GF-D8 (cell line): ENCODE measurements at places on chromosomes 11 and 22.

- DNase-seq: no peak
Measured at GRCh38 chr11:28992996-28993395, 884.8 kb downstream of the METTL15 start.

DNA sequence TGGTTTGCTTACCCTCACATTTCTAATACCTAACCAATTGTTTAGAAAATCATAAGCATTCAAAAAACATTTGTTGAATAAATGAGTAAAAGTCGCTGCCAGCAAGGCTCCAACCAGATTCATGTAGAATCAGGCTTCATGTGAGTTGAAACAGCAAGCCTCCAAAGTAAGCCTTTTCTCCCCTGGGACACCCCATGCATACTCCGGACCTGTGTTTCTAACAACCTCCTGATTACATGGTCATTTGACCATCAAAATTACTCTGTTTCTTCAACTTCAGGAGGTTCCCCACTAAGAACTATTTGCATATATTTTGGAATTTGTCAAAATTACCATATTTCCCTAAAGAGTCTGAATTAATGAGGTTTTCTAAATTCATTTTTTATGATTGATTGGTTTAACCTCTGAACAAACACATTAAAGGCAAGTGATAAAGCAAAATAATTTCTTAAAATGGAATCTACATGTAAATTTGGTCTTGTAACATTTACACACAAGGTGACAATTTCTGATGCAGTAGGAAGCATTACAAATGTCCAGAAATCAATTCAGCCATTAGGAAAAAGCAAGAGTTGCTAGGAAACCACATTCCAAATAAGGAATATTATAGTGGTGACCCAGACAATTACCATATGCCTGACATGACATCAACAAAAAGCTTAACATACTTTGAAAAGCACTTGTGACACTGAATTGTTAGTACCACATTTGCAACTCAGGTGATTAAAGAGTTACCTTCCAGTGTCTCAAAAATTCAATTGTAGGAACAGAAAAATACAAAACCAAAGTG, 252.6 kb downstream of the GUCY1A2 start:
- DNase-seq: no peak

- no peak for DNase-seq
Measured at GRCh38 chr11:26632691-26633159, 60.7 kb upstream of the MUC15 start.

DNA sequence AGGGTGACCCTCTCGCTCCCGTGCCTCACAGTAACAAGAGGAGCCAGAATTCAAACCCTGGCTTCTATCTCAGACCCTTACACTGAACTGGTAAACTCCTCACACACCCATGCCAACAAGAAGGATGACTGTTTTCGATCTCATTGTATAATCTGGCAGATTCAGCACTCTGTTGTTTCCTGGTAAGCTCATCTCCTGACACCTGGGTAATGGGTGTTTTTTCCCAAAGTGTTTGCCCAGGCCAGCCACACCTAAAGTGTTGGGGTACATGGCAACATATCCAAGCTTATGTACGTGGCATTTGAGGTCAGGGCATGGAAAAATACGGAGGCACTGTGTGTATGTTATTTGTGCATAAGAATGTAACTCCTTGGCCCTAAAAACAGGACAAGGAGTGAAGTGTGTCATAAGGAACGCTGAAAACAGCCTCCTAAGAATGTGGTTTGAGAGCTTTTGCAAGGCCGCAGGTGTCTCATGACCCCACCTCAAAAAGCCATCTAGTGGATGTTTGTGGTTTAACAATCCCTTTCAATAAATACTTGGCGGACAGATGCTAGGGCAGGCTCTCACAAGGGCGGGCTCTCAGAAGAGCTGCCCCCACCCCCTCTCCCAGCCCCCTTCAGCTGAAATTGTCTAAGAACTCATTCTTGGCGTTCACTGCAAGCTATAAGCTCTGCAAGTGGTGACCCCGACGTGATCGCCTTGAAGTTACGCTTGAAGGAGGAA, at the start of gene MS4A15:
Gene MS4A15 (plus strand): TSS at position 561 of the 726 bp plus-strand sequence. CDS start 6,867 bp downstream, outside the sequence.
- DNase-seq: no peak

DNA sequence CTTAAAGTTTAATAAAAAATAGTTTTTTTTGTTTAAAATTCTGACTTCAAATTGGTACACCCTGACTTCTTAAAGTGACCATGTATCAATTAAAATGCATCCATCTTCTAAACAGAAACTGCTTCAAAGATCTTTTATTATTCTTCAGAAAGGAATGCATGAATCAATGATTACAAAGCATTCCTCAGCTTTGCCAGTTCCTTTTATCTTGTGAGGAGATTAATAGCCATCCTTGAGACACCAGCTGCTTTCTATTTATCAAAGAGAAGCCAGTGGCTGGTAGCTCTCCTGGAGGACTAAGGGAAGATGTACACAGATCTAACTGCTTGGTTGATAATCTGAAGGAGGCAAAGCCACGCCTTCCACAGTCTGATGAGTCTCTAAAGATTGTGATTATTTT, 2222.5 kb downstream of the LRRC4C start:
- no peak for DNase-seq

GRCh38 chr11:102590276-102591049, 34.7 kb downstream of the MMP20 start:
- DNase-seq: no peak

DNA sequence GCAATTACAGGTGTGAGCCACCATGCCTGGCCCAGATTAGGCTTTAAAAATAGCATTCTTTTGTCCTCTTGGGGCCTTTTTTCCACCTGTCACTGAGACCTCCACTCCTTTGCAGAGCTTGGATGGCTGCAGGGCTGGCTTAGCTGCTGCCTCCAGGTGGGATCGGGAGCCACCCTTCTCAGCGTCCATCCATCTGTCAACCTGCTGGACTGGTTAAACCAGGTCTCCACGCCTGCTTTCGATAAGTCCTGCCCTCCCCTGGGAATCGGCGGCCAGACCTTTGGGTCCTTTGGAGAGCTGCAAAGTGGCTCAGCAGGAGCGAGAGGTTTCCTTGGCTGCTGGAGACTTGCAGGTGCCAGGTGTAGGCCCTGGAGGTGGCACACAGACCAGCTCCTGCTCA, 23.4 kb upstream of the GRAMD4 start:
- no peak for DNase-seq

- DNase-seq: no peak
Measured at GRCh38 chr11:62061356-62062222, 62.2 kb upstream of the INCENP start.
